ENCODE measurements at places on chromosomes 5 and 9. TPM values are rescaled to one million over a fixed set of nuclear protein-coding genes. Genes with fewer than 3 reads are reported as not detected.

Gene PIP5KL1
- 7.4 TPM for total RNA-seq

- no peak for DNase-seq
Observed at GRCh38 chr9:93306081-93306480, 122.1 kb downstream of the WNK2 start.

GRCh38 chr9:116435706-116436105, 251.4 kb upstream of the TRIM32 start:
- DNase-seq = no peak

DNA sequence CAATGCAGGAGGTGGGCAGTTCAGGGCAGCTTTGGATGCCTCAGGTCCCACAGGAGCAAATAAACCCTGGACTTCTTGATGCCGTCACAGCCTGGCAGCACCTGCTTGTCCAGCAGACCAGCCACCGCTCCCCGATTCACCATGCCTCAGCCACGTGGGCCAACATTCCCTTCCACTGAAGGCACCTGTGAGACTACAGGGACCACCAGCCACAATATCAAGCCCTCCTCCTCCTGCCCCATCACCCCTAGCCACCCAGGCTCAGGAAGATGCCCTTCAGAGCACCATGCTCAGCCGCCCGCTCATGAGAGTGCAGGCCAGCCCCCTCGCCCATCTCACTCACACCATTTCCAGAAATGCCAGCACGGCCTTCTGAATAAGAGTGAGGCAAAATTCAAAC, 234.7 kb downstream of the SYK start:
- no peak for DNase-seq

DNA sequence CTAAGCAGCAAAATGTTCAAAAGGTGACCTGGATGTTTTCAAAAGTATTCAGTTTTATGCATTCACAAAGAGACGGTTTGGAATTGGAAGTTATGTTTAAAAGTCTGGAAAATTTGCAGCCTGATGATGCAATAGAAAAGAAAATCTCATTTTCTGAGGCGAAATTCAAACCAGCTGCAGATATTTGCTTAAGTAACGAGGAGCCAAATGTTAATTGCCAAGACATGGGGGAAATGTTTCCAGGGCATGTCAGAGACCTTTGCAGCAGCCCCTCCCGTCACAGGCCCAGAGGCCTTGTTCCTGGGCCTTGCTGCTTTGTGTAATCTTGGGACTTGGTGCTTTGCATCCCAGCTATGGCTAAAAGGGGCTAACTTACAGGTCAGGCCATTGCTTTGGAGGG, 228.2 kb downstream of the MAN2A1 start:
- DNase-seq = no peak

GRCh38 chr5:128163991-128164390, 80.4 kb downstream of the SLC12A2 start:
- DNase-seq = no peak

GRCh38 chr5:116600876-116601275, 26.3 kb upstream of the SEMA6A start:
- no peak for DNase-seq

- DNase-seq = no peak
Observed at GRCh38 chr9:88537761-88538091, 2.7 kb downstream of the NXNL2 start.

All from CD8-positive, alpha-beta T cell (primary cell).